Stimulated activated CD4-positive, alpha-beta T cell treated with anti-CD3 and anti-CD28 coated beads, Interleukin-2, amount 100 ng/mL, for 24 hours (primary cell): ENCODE measurements at places on chromosomes 7 and 10.

- DNase-seq = peak; percentile 29
These were observed 437.4 kb upstream of the GALNT17 start for GRCh38 chr7:70694434-70694970.

GRCh38 chr7:13538669-13539068 is 450.8 kb downstream of the ETV1 start:
- DNase-seq = no peak

GRCh38 chr7:37923996-37924395 is 3.6 kb downstream of the EPDR1 start:
- DNase-seq = no peak

DNA sequence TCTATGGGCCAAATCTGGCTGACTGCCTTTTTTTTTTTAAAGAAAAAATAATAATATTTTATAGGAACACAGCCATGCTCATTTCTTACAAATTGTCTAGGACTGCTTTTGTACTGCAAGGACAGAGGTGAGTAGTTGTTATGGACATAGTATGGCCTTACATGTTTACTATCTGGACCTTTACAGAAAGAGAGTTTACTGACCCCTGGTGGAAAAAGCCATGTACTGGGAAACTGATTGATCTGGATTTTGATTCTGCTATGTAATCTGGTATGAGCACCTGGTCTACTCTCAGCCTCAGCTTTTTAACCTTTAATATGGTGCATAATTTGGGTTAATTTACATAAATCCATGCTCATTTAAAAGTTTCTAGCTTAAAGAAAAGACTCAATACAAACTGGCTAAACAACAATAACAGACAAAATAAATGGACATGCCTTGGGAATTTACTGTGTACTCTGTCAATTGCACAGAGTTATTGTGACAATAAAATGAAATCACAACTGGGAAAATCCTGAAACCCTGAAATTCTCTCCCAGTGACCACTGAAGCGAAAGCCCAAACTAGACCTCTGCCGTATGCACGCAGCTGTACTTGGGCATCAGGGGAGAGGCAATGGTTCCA is 260.7 kb downstream of the BMPER start:
- DNase-seq = no peak

DNA sequence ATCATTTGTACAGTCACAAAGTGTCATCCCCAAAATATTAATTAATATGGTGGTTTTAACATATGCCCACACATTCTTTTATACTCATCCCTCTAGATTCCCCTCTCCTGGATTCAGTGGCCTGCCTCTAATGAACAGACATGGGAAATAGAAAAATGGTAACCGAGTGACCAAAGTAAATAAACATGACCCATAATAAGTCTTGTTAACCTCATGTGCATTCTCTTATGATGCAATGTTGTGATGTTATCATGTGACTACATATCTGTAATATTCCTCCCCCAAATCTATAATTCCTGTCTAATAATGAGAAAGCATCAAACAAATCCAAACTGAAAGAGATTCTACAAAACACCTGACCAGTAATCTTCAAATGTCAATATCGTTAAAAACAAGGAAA is 164.5 kb upstream of the PRSS1 start:
- DNase-seq = no peak

- no peak for DNase-seq
These were observed 2.8 kb downstream of the BET1 start for GRCh38 chr7:94001396-94001795.

DNA sequence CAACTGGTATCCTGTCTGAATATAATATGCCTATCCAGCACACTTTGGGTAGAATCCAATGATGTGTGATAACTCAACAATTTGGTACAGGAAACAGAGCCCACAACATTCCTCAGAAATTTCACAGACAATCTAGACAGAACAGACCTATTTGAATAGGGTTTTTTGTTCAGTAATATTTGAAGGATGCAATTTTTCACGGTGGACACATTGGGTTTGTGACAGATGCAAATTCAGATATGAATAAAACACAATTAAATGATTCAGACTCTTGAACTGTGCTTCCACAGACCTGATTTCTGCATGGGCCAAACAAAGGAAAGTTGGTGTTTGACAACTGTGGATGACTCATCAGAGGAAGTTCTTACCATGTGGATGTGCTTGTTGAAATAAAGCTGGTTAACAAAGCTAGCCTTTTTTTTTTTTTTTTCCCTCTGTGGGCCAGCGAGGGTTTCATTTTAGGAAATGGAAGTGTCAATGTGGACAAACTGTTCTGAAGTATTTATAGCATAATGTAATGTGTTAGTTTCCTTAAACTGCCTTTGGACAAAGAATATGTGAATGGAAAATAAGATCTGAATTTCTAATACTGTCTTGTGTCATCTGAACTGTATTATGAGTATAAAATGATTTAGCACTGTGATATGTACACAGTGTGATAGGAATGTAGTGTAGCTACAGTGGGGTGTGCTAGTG is 43.2 kb upstream of the FAM133B start:
- DNase-seq = no peak

DNA sequence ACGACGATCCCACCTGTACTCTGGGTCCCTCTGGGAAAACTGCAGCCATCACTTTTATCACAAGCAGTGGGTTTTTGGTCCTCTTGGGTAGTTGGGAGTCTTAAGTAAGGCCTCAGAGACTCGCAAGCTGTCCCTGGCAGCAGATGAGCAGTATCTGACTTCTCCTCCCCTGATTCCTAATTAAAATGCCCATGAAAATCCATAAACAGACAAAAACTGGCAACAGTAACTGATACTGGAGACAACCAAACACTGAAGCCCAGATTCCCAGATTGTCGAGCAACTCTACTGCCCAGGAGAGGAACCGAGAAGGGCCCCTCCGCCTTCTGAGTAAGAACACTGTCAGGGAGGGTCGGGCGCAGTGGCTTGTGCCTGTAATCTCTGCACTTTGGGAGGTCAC is 333.8 kb downstream of the CALN1 start:
- no peak for DNase-seq

DNA sequence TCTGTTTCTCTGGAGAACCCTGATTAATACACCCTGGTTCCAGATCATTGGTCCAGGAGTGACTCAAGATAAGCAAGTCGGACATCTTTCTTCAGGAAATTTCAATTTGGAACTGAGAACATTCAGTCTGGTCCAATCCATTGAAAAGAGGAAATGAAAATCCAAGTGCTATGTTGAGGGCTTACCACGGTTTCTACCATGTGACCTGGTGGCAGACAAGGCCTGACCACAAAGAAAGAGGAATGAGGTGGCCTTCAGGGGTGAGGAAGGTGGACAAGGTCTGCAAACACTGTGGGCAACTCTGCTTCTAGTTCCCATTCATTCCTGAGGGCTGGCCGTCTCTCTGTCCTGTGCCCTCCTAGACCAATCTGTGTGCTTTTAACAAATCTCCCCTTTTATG is 149.2 kb upstream of the GHITM start:
- DNase-seq = no peak

- no peak for DNase-seq
These were observed 53.8 kb upstream of the PFKFB3 start for GRCh38 chr10:6148908-6149307.

- no peak for DNase-seq
These were observed 106.0 kb downstream of the TCERG1L start for GRCh38 chr10:131205556-131205955.

- peak; percentile 78 for DNase-seq
These were observed 84.8 kb upstream of the COL13A1 start for GRCh38 chr10:69716711-69717560.

- no peak for DNase-seq
These were observed 400.0 kb upstream of the RNF32 start for GRCh38 chr7:156240532-156240931.

DNA sequence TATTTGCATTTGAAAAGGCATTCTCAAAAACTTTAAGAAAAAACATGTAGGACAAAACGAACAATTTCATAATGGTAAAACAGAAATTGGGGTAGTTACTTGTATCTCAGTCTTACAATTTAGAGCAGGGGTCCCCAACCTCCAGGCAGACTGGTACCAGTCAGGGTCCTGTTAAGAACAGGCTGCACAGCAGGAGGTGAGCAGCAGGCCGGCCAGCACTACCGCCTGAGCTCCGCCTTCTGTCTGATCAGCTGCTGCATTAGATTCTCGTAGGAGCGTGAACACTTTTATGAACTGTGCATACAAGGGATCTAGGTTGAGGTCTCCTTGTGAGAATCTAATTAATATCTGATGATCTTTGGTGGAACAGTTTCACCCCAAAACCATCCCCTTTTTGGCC is 77.3 kb downstream of the SEMA3A start:
- no peak for DNase-seq

DNA sequence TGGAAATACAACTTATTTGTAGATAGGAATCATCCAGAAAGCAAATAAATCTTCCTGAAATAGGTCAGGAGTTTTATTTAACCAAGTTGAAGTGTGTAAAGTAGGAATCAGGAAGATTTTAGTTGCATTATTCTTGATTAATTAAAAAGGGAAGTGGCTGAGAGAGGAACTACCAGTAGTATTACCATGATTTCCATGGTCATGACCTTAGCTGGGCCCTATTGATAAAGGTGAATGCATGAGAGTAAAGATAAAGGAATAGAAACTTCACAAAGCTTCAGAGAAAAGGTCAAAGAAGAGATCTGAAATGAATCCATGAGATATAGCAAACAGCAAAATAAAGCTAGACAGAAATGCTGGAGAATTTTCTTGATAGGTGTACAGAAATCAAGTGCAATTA is 46.2 kb upstream of the DLX6 start:
- no peak for DNase-seq

GRCh38 chr7:142992427-142992826 is 30.3 kb upstream of the KEL start:
- no peak for DNase-seq

DNA sequence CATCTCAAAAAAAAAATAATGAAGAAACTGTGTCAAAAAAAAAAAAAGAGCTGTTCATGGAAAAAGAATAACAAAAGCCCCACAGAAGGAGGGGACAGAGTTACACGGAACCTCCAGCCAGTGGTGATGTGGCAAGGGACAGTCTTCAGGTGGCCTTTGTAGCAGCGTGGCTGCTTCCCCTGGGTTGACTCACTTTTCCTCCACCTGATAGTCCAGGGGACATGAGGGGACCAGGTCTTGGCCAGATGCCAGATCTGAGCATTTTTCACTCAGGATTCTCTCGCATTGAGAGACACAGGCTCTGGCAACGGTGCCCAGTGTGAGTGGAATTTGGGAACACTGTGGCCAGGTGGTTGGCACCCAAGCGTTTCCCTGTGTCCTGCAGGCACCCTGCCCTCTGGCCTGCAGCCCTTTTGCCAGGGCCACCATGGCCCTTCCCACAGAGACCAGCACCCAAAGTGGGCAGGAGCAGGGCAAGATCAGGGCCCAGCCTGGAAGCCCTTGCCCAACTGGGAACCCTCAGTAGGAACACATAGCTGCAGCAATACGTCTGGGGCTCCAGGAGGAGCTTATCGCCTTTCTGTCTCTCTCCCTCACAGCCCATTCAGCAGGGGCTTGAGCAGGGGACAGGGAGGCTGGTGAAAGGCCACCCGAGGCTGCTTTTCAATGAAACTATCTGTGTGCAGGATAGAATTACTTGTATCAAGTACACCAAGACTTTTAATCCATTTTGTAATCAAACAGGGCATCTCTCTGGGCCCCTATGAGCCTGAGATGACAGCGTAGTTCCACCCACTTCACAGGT is 159.1 kb downstream of the UBE2H start:
- DNase-seq = no peak

- peak; percentile 44 for DNase-seq
These were observed 72.4 kb upstream of the SP4 start for GRCh38 chr7:21355406-21355874.

DNA sequence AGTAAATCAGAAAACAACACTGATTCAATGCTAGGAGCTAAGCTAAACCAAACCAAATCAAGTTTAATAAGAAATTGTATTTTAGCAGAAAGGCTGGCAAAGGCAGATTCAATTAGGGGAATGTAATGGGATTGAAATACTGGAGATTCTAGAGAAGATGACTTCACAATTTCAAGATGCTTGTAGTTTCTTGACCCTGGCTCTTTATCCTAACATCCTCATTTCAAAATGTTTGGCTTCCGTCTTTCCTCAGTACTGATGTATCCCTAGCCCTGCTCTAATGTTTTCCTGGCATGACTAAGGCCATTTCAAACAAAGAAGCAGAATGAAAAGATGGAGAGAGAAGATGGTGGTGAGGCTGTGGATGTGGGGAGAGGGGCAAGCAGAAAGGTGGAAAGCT is 2.7 kb upstream of the JCAD start:
- no peak for DNase-seq

GRCh38 chr10:7485244-7485556 is 74.4 kb upstream of the SFMBT2 start:
- no peak for DNase-seq

DNA sequence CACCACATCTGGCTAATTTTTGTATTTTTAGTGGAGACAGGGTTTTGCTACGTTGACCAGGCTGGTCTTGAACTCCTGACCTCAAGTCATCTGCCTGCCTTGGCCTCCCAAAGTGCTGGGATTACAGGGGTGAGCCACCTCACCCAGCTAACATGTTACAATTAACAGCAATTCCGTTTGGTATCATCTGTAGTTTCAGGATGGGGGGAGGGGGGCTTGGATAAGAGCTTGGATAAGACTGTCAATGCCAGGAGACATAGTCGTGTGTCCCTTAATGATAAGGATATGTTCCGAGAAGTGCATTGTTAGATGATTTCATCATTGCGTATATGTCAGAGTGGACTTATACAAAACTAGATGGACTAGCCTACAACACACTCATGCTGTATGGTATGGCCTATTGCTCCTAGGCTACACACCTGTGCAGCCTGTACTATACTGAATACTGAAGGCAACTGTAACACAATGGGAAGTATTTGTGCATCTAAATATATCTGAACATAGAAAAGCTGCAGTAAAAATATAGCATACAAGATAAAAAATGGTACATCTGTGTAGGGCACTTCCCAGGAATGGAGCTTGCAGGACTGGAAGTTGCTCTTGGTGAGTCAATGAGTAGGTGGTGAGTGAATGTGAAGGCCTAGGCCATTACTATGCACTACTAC is 103.9 kb upstream of the TNS3 start:
- no peak for DNase-seq

- no peak for DNase-seq
These were observed 32.1 kb downstream of the UMAD1 start for GRCh38 chr7:7672545-7673239.

- no peak for DNase-seq
These were observed 179.8 kb downstream of the WNT2 start for GRCh38 chr7:117143066-117143465.

- DNase-seq = no peak
These were observed 81.4 kb downstream of the LRRC4 start for GRCh38 chr7:127949769-127950222.
